Activated CD8-positive, alpha-beta memory T cell treated with anti-CD3 and anti-CD28 coated beads for 4 hours (primary cell): ENCODE measurements at places on chromosomes 3 and 15.

- no peak for DNase-seq
Measured at GRCh38 chr15:59557581-59557980, 54.0 kb upstream of the GCNT3 start.

GRCh38 chr3:161343986-161344385, 27.3 kb downstream of the SPTSSB start:
- DNase-seq = no peak

DNA sequence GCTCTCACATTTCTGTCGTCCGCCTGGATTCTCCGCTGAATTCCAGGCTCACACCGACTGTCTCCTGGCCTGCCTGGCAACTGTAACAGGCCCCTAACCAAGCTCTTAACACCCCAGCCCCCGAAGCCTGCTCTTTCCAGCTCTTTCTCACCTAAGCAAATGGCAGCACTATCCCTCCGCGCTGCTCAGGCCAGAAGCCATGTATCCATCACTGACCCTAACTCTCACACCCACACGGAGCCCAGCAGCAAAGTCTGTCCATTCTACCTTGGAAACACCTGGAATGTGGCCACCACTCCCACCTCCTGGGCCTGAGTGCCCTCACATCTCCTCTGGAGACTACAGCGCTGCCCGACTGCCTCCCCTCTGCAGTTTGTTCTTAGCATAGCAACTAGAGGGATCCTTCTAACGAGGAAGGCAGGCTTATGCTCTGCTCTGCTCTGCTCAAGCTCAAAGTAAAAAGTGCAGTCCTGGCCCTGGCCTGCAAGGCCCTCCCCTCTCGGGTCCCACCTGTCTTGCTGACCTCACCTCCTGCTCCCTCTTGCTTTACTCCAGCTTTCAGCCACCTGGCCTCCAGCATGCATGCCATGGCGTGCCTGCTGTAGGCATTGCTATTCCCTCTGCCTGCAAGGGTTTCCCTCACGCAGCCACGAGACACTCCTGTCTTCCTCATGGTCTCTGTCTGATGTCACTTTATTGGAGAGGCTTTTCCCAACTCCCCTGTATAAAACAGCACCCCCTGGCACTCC, 27.2 kb downstream of the FEM1B start:
- no peak for DNase-seq

- DNase-seq = no peak
Measured at GRCh38 chr3:184525337-184526087, 36.1 kb upstream of the EPHB3 start.

DNA sequence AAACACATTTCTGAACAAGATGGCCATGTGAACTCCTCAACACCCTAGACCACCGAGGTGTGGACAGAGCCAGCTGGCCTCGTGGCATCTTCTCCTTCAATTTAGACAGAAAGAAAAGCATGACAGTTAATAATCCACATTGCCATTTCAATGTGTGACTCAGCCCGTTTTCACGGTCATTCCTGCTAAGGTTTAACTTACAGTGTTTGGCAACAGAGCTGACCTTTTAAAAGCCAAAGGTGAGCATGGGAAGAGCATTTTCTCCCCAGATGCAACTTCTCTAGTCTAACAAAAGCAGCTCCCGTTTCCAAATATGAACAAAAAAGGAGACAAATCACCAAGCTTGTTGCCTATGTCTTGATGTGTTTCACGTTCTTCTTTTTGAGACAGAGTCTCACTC, 417.6 kb upstream of the WNT5A start:
- no peak for DNase-seq

GRCh38 chr3:156816091-156816793, 9.9 kb upstream of the LEKR1 start:
- DNase-seq = peak; percentile 8

DNA sequence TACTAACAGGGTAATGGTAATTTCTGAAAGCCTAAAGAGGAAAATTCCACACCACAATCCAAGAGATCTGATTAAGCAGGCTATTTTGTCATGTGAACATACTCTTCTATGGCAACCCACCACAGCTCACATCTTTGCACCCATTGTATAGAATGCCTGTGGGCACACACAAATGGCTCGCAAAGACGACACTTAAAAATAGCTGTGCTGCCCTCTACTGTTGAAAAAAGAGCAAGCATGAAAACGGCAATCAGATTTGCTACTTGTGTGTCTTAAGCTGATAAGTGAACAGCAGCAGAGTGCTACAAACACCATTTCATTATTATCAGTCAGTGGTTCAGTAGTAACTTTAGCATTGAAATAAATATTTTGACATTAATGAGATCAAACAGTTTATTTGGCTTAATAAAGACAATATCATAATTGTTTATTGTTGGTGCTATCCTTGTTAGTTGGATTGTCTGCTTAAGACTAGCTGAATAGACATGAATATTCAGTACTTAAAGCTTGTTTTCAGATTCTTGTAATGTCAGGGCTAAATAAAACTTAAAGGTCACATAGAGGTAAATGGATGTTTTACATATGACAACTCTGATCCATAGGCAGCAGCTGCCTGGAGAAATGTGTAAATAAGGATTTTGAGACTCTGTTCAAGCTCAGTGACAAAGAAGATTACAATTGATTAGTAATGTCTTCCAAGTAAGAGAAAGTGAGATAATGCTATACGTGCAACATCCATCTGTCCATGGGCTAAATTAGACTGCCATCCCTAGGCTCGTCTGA, 199.1 kb downstream of the LRRN1 start:
- no peak for DNase-seq

- no peak for DNase-seq
Measured at GRCh38 chr15:77436822-77437221, 16.1 kb downstream of the HMG20A start.

- DNase-seq = no peak
Measured at GRCh38 chr3:49908373-49909199, 4.9 kb upstream of the MST1R start.

- DNase-seq = no peak
Measured at GRCh38 chr3:47606165-47606564, 27.5 kb upstream of the CSPG5 start.

DNA sequence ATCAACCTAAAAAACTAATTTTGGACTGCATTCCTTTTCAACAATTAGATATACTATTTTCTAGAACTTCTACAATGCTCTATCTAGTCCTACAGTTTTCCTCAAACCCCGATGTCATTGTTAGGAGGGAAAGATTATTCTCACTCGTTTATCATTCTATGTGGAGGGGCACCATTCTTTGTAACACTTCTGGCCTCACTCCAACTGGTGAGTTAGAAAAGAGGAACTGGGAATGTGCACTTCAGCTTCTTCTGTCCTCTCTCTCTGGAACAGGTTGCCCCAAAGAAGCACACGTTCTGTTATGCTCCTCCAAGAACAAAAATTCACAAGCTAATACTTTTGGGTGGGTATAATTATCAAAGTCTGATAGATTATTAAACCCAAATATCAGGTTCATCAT, 137.9 kb downstream of the UACA start:
- no peak for DNase-seq
